ENCODE measurements at places on chromosomes 16 and 17.

GRCh38 chr16:2372684-2373083 is 32.2 kb upstream of the ABCA3 start:
- no peak for DNase-seq

GRCh38 chr17:40779181-40779909 is 3.0 kb downstream of the KRT27 start:
- no peak for DNase-seq

DNA sequence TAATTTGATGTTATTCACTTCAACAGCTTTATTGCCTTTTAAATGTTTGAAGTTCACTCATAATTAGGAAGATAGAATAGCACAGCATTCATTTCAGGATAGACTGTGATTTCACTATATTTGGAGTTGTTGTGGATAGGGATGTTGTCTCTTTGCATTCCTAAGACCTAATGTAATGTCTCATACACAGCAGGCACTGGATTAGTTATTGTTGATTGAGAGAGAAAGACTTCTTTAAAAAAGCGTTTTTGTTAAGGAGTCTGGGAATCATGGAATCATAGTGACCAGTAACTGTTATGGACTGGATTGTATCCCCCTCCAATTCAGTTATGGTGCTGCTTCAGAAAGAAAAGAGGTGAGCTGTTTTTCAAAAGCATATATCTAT is 122.0 kb downstream of the USP22 start:
- DNase-seq: no peak

DNA sequence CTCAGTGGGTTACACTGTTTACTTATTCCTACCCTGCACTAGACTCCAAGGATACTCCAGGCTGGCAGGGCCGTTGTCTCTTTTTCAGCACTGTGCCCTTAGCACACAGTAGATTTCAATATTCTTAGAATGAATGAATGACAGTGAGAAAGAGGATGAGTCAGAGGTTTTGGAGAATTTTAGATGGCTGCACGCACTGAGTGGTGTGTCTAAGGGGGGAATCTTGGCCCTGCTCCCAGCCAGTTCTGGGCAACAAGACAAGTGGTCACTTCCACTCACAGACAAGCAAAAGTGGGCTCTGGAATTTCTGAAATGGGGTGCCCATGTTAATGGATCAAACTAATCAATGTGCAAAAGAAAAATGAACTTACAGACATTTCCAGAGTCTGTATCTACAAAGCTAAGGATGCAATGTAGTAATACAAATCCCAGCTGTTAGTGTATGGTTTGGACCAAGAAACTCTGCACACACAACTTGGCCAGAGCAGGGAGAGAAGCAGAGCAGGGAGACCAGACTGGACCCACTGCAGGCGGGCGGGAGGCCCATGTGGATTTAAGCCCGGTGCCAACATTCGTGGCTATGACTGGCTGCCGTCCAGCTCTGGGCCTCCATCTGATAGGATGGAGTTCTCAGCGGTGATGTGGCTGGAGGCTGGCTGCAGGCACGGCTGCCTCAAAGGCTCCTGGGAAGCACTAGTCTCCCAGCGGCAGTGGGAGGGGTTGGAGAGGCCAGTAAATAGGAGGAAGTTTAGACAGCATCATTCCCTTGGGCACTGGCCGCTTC is 95.6 kb upstream of the CDYL2 start:
- no peak for DNase-seq

Data from CD4-positive, alpha-beta T cell (primary cell).